ENCODE measurements at places on chromosomes 3 and 15.

DNA sequence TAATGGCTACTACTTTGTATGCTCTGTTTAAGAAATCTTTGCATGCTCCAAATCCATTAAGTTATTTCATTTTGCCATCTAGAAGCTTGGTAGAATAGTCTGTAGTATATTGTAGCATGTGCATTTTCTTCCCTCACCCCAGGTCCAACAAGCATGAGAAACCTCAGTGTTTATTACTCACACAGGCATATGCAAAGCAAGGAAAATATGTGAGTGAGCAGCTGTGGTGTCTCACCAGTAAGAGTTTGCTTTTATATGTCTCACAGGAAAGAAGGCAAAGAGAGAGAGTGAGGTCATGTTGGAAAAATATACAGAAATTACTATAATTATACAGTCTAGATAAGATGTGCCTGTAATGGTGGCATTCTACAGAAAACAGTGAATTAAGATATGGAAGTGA is 312.5 kb downstream of the C3orf38 start:
- no peak for DNase-seq

DNA sequence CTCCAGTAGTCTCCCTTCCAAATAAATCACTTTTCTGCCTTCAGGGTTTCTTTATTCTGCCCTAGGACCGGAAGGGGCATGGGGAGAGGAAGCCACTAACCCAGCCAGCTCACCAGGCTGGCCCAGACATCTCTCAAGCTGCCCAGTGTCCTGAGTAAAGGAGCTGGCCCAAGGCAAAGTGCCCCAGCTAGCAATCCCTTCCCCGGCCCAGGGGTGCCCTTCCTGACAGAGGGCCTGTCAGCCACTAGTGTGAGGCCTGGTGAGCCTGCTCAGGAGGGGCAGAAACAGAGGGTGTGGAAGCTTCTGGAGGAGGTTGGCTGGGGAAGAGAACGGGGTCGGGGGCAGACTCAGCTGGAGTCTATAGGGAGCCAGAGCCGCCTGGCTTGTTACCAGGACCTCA is 22.2 kb downstream of the SHF start:
- DNase-seq = no peak

- no peak for DNase-seq
These were observed 253.1 kb downstream of the NFKBIZ start for GRCh38 chr3:102102394-102102793.

- no peak for DNase-seq
These were observed 68.0 kb downstream of the CNTN3 start for GRCh38 chr3:74546426-74546825.

DNA sequence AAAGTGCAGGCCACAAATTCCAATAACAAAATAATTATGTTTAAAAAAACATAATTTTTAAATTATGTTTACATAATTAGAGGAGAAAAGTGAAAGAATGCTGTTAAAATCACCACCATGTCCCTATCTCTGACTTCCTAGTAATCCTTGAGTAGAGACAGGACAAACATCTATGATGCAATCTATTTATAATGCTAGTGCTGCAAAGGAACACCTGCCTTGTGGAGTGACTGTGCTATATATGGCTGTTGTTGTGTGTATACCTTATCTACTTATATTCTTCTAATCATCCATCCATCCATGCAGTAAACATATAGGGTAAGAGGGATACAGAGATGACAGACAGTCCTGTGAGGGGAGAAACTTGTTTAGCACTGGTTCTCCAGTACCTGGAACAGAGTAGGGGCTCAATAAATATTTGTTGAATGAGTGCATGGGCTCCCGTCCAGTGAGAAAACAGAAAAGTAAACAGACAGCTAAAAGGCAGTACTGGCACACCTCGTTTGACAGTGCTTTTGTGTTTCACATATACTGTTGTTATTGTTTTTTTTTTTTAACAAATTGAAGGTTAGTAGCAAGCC is 229.3 kb upstream of the UBE2E1 start:
- DNase-seq = no peak

- DNase-seq = no peak
These were observed 99.4 kb downstream of the FBLN2 start for GRCh38 chr3:13648060-13649001.

All from AG04449 (cell line).